Caco-2 (cell line): ENCODE measurements at places on chromosomes 7 and 10. TPM values are rescaled to one million over a fixed set of nuclear protein-coding genes. Genes with fewer than 3 reads are reported as not detected.

- no peak for DNase-seq
- H3K4me1 ChIP-seq: peaks cover 26% of the 10 kb centered on the region
- no peaks in the 10 kb centered on the region for H3K27me3 ChIP-seq
These were observed 46.9 kb upstream of the TRIM8 start for GRCh38 chr10:102597131-102597991.

GRCh38 chr10:73762915-73763314 is 18.7 kb downstream of the SEC24C start:
- H3K27ac ChIP-seq: peak overlapping the region; percentile 45
- no peaks in the 10 kb centered on the region for H3K27me3 ChIP-seq
- peaks cover 19% of the 10 kb centered on the region for H3K4me1 ChIP-seq
- no peak overlapping the region for H3K4me3 ChIP-seq
- DNase-seq: no peak
- peaks cover 13% of the 10 kb centered on the region; the same call in 1 of the 2 replicates for H3K36me3 ChIP-seq

DNA sequence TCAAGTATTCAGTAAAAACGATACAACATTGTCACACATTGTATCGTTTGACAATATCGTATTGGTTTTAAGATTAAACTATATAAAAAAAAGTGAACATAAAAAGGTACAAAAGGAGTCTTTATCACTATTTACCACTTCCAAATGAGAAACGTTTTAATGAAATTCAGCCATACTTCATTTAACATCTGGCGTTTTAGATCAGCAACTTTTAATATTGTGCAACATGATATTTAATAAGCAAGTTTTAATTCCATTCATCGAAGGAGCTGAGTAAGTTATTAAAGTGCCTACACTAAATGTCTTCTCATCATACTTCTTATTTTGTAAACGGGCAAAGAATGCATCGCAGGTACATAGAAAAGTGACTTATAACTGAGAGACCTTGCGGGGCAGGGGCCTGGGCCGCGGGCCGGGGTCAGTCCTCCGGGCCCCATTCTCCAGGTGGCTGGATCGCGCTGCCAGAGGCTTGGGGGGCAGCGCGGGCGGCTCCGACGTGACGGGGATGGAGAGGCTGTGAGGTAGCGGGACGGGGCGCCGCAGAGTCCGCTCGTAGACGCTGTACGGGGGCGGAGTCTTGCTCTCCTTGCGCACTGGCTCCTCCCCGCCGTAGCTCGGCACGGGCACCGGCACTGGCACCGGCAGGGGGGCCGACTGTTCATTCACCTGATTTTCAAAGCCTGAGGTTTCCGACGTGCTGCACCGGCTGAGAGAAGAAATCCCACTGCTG is 165.8 kb upstream of the IMMP2L start:
- H3K36me3 ChIP-seq: no peaks in the 10 kb centered on the region
- H3K4me3 ChIP-seq: no peak overlapping the region
- no peaks in the 10 kb centered on the region for H3K4me1 ChIP-seq
- H3K27me3 ChIP-seq: no peaks in the 10 kb centered on the region
- DNase-seq: no peak

The GNAT3 gene
- total RNA-seq: not detected in 2 replicates

The RBM20 gene
- total RNA-seq: 0.35 and 0.36 TPM in 2 replicates

DNA sequence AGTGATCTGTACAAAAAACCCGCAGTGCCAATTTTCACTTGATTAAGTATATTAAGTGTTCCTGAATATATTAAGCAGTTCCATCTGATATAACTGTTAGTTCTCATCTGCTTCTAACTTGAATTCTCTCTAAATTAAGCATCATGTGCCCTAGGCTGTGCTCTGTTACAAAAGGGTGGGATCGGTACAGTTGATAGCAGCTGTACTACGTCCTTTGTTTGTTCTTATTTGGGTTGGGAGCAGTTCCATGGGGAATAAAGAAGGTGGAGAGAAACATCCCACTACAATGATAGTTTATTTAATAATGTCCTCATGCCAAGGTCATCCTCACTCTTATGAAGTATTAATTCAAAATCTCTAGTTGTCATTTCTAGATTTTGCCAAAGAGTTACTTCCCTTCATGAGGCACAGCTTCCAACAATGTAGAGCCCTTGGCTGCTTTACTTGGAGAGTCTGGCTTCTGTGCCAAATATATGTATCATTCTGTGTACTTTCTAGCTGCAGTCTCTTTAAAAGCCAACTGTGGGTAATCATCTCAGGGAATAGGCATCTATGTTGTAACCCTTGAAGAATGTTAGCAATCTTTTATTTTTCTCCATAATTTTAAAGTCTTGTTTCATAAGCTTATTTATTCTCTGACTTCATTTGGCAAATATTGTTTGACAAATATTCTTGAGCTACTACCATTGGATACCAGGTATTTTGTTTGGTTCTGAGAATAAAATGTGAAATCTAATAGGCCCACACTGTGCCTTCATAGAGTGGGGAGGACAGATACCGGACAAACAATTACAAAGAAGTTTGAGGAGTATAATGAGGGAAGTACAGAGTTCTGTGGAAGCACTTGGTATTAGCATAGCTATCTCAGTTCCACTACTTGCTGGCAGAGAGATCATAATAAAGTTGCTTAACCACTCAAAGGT is 22.4 kb upstream of the AHR start:
- DNase-seq: no peak
- no peaks in the 10 kb centered on the region for H3K4me1 ChIP-seq
- no peak overlapping the region for H3K27ac ChIP-seq
- H3K36me3 ChIP-seq: no peaks in the 10 kb centered on the region; the same call in 1 of the 2 replicates

DNA sequence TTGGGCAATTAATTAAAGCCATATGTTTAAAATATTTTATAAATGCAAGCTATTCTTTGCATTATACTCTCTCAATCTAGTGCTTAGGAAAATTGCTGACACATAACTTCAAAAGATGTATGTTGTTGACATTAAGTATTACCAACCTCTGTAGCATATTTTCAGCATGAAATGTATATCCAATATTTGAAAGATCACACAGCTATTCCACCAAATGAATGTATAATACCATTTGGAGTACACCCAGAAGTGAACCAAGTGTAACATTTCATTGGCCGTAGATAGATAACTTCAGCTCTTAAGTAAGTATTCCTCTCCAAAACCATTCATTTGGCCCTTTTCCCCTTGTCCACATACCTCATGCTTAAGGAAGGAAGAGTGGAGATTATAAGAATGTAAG is 104.6 kb downstream of the HECTD2 start:
- no peaks in the 10 kb centered on the region for H3K27me3 ChIP-seq
- no peak overlapping the region for H3K4me3 ChIP-seq
- no peaks in the 10 kb centered on the region for H3K36me3 ChIP-seq
- no peak overlapping the region for H3K27ac ChIP-seq
- no peaks in the 10 kb centered on the region for H3K4me1 ChIP-seq

DNA sequence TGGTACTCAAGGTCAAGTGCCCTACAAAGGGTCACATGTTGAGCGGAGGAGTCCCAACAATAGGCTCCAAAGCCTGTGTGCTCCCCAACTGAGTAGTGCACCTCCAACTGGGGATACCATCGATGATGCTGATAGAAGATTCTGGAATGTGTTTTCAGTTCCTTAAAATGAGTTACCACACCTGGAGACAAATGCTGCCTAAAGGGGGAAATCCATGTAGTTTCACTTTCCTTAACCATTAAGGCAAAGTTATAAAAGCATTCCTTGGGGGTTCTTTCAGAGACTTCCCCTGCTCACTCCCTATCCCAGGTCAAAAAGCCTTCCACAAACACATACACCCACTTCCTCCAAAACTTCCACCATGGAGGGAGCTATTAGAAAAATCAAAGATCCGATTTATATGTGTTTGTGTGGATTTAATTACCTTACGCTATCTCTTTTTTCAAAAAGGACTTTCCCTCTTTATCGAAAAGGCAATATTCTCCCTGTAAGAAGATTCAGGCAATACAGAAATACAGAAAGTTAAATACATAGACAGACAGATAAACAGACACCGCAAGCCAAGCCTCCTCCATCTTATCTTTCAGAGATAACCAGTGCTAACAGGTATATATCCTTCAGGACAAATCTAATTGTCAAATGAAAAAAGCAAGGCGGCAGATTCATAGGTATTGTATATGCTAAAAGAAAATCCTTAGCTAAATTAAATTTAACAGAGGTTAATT is 135.9 kb upstream of the ASAH2 start:
- no peaks in the 10 kb centered on the region; the same call in 1 of the 2 replicates for H3K36me3 ChIP-seq
- peak overlapping the region; percentile 3 for H3K27ac ChIP-seq

- H3K4me1 ChIP-seq: no peaks in the 10 kb centered on the region
- DNase-seq: peak; percentile 0
- H3K27me3 ChIP-seq: no peaks in the 10 kb centered on the region; the same call in 1 of the 2 replicates
These were observed 124.8 kb downstream of the ADCY1 start for GRCh38 chr7:45699015-45699309.

- no peak for DNase-seq
- H3K27me3 ChIP-seq: no peaks in the 10 kb centered on the region
- H3K4me3 ChIP-seq: no peak overlapping the region
- H3K27ac ChIP-seq: no peak overlapping the region
- H3K36me3 ChIP-seq: no peaks in the 10 kb centered on the region
- no peaks in the 10 kb centered on the region for H3K4me1 ChIP-seq
These were observed 345.9 kb downstream of the KIF20B start for GRCh38 chr10:90047243-90047729.

GRCh38 chr7:137003086-137003485 is 134.6 kb downstream of the CHRM2 start:
- no peaks in the 10 kb centered on the region for H3K27me3 ChIP-seq
- no peak overlapping the region for H3K4me3 ChIP-seq
- no peaks in the 10 kb centered on the region for H3K36me3 ChIP-seq
- H3K4me1 ChIP-seq: no peaks in the 10 kb centered on the region
- no peak overlapping the region for H3K27ac ChIP-seq
- DNase-seq: no peak

- no peaks in the 10 kb centered on the region for H3K27me3 ChIP-seq
- H3K4me3 ChIP-seq: no peak overlapping the region
These were observed 8.8 kb downstream of the MXI1 start for GRCh38 chr10:110216240-110216639.

- H3K36me3 ChIP-seq: no peaks in the 10 kb centered on the region
- no peak overlapping the region for H3K4me3 ChIP-seq
- peaks cover 66% of the 10 kb centered on the region for H3K4me1 ChIP-seq
- DNase-seq: no peak
These were observed 122.6 kb downstream of the LRRC4 start for GRCh38 chr7:127908430-127909258.

GRCh38 chr7:157266272-157266671 is 70.5 kb upstream of the DNAJB6 start:
- H3K36me3 ChIP-seq: peaks cover 12% of the 10 kb centered on the region
- no peak for DNase-seq
- H3K27ac ChIP-seq: no peak overlapping the region
- no peak overlapping the region for H3K4me3 ChIP-seq

The HOXA4 gene
- 4.8 and 5.5 TPM in 2 replicates for total RNA-seq

The TRIM4 gene
- 22.5 and 25.6 TPM in 2 replicates for total RNA-seq

DNA sequence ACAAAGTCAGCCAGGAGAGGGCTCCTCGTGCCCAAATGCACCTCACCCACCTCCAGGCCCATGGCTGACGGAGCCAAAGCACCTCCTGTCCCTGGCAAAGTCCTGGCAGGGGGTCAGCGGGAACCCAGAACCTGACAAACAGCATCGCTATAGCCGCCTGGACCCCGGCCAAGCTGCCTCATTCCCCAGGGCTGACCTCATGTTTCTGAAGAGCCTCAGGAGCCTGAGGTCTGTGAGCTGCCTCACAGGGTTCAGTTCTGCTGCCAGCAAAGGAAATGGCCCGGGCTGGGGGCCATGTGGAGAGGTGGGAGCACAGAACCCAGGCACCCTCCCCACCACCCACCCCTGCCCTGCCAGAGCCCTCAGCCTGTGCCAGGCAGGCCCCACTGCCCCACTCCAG is 4.2 kb upstream of the NANOS1 start:
- no peak overlapping the region for H3K27ac ChIP-seq
- no peak for DNase-seq
- no peak overlapping the region for H3K4me3 ChIP-seq
- H3K4me1 ChIP-seq: no peaks in the 10 kb centered on the region

- H3K4me1 ChIP-seq: peaks cover 38% of the 10 kb centered on the region
- H3K36me3 ChIP-seq: peaks cover 2% of the 10 kb centered on the region; the same call in 1 of the 2 replicates
- DNase-seq: no peak
- H3K27ac ChIP-seq: peak overlapping the region; percentile 71
- no peaks in the 10 kb centered on the region for H3K27me3 ChIP-seq
These were observed 71.7 kb upstream of the GTF2I start for GRCh38 chr7:74585844-74586243.

The MPP7 gene
- total RNA-seq: 72.0 and 79.4 TPM in 2 replicates

GRCh38 chr7:129949292-129950133 is 3.2 kb downstream of the UBE2H start:
- H3K36me3 ChIP-seq: no peaks in the 10 kb centered on the region
- no peak for DNase-seq
- H3K27ac ChIP-seq: no peak overlapping the region
- no peaks in the 10 kb centered on the region for H3K27me3 ChIP-seq
- peak overlapping the region; percentile 80 for H3K4me3 ChIP-seq

The VIPR2 gene
- total RNA-seq: not detected in 2 replicates

DNA sequence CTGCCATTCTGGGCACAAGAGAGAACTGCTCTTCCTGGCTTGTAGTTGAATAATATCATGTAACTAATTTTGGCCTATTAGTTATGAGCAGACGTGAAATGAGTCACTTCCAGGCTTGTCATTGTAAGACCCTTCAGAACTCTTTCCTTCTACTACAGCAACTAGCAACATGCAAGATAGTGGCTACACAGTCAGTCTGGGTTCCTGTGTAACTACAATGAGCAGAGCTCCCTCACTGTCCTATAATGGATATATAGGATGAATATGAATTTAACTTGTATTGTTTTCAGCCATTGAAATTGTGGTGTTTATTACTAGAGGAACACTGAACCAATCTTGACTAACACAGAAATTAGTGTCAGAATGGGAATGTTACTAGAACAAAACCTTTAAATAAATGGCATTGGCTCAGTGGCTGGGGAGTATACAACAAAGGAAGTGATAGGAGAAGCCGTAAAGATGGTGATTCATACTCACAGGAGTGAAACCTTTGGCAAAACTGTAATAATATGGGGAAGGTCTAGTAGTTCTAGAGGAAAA is 2.9 kb upstream of the MTPN start:
- DNase-seq: no peak
- peaks cover 19% of the 10 kb centered on the region for H3K4me1 ChIP-seq
- no peaks in the 10 kb centered on the region for H3K27me3 ChIP-seq
- no peak overlapping the region for H3K27ac ChIP-seq
- no peaks in the 10 kb centered on the region for H3K36me3 ChIP-seq

DNA sequence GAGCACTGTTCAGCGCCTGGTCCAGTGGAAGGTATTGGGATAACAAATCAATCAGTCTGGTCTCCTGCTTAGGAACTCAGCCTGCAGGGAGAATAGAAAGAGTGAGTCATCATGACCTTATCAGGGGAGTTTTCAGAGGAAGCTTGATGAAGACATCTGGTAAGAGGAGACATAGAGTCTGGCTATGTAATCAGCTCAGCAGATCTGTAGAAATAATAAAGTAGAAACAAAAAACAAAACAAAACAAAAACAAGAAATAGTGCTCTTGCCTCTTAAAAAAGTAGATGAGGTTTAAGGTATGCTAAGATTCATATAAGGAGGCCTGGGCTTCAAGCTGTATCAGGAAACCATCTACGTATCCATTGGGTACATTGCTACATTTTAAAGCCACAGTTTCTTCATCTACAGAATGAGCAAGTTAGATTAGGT is 14.4 kb downstream of the TAS2R41 start:
- H3K27ac ChIP-seq: no peak overlapping the region
- no peaks in the 10 kb centered on the region for H3K27me3 ChIP-seq
- DNase-seq: peak; percentile 26
- no peak overlapping the region for H3K4me3 ChIP-seq
- peaks cover 17% of the 10 kb centered on the region for H3K4me1 ChIP-seq
